ENCODE measurements at places on chromosomes 16 and 17. TPM values are rescaled to one million over a fixed set of nuclear protein-coding genes. Genes with fewer than 3 reads are reported as not detected.

DNA sequence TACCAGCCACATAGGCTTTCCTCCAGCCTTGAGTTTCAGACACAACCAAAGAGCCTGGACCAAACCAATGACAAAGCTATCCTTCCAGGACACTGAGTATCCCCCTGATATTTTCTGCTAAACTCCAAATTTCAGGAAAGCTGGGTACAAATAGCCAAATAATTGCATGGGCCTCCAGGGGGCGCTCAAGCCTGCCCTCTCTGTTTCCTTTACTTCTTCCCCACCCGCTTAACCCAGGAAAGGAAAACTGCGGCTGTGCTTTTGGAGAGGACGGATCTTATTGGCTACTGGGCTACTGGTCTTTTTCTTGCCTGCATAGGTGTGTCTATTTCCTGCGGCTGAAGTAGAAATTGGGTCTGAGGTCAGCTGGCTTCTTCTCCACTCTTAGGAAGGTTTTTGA is 30.1 kb downstream of the GNGT2 start:
- DNase-seq = no peak

DNA sequence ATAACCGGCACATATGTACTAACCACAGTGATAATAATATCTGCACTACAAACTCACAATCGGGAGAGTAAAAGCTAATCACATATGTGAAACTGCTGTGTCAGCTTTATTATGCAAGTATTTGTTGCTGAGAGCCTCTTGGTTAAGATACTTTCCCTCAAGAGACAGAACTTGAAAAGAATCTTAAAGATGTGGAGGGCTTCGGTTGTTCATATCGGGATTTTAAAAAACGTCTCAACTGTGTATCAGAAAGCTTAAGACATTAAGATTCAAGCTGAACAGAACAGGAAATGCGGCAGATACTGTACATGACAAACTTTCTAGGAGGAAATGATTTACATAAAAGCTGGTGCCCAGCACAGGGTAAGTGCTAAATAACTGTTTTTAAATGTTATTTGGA is 27.5 kb upstream of the HLF start:
- no peak for DNase-seq

DNA sequence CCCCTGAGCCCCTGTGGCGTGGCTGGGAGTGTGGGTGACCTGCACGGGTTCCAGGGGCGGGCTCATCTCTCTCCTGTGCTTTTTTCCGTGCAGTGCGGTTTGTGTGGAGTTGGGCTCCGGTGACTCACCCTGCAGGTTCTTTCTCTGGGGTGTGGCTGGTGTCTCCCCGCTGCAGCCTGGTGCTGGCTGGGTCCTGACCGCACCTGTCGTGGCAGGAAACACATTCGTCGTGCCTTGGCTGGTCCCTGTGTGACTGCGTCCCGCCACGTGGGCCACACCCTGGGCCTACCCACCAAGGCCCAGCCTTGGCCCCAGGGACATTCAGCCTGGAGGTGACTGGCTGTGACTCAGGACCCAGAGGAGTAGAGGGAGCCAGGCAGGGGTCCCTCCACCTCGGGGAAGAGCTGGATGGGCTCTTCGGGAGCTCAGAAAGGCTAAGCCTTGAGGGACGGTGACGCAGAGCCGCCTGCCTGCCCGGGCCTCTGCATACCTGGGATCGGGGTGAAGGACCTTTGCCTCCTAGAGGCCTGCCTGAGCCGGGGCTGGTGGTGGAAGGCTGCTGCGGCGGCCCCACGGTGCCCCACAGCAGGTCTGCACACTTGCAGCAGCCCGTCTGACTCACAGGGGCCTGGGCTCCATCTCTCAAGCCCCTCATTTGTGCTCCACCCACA is 7.8 kb downstream of the TRAF7 start:
- DNase-seq = no peak

DNA sequence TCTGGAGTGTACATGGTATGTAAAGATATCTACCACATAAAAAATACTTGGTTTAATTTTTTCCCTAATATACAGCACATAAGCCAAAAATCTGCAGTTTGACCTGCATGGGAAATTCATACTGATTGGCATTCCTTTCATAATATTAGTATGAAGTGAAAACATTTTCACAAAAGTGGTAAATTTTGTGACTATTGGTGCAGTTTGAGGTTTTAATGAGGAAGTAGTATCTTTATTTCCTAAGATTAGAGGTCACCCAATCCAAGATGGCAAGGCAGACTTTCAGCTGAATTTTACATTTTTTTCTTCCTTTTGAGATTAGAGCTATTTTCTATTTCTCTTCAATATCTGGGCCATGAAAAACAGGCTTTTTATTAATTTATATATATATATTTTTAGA is 21.2 kb downstream of the METTL9 start:
- DNase-seq = no peak

DNA sequence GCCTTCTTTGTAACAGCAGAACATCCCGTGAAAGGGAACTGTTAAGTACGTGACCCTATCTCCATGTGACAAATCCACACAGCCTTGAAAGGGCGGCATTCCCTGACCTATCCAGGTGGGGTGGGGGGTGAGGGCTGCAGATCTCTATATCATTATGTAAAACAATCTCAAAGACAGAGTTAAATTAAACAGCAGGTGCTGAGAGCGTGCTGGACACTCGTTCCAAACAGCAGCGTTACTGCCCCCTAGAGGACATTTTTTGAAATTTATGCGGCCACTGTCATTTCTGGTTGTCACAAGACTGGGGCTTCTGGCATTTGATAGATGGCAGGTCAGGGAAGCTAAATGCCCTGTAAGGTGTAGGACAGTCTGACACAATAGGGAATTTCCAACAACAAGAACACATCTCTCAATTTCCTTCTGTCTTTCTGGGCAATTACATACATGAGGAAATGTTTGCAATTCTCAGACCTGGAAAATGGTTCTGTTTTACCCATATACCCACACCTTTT is 6.7 kb upstream of the SLC25A39 start:
- no peak for DNase-seq

The DRC7 gene
- polyA plus RNA-seq = 0.28 TPM

The ATF7IP2 gene
- polyA plus RNA-seq = 5.5 TPM

The CPHXL2 gene
- polyA plus RNA-seq = not detected

The KRT14 gene
- polyA plus RNA-seq = not detected

All from forelimb muscle (tissue), 1 donor.